ENCODE measurements at places on chromosomes 1 and 21.

DNA sequence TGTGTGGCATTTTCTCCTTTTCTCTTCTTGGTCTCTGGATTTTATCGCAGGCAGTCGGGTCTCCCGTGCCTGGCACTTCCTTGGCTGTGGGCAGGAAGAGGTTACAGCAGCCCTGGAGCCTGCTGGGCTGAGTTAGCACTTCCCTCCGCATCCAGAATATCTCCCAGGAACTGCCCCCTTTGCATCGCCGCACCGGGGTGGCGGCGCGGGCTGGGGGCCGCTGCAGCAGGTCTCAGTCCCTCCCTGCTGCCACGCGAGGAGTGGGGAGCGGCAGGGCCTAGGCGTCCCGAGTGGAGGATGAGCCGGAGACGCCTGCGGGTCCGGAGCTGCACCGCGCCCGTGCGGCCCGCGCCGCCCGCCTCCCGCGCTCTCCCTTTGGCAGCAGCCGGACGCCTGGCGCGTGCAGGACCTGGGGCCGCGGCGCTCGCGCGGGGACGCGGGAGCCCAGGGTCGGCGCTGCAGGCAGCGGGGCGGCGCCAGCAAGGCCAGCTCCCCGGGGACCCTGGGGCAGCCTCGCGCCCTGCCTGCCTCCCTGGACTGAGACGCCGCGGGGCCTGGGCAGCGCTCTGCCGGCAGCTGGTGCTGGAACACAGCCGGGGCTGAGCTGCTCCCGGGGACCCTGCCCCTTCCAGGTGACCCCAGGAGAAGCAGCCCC, 192.8 kb downstream of the PRDM2 start:
- peak; percentile 33 for DNase-seq

GRCh38 chr1:109309347-109309746, 2.5 kb upstream of the MYBPHL start:
- no peak for DNase-seq

GRCh38 chr1:219385787-219386427, 212.2 kb downstream of the LYPLAL1 start:
- DNase-seq: peak; percentile 11

DNA sequence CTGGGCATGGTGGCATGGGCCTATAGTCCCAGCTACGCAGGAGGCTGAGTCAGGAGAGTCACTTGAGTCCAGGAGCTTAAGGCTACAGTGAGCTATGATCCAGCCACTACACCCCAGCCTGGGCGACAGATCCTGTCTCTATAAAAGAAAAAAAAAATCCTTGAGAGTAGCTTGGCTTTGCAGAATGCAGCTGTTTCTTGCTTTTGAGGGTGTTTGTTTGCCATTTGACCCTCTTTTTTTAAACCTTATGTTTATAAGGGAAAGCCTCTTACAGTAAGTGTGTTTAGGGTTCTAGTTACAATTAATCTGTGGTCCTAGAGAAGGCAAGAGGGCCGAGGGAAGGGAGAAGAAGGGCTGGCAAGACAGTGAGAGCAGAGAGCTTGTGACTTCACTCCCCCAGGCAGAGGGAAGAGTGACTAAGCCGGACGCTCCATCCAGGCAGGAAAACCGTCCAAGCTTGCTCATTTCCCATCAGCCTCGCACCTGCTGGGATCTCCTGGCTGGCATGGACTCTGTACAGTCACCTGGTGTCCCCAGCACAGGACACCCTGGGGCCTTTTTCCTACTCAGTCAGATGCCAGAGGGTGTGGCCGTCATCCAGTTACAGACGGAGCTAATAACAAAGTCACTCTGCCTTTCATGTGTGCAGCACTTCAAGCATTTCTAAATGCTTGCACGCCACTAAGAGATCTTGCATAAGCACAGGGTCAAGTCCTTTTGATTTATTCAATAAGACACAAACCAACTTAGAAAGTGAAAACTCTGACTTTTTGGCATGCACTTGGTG, 55.5 kb upstream of the PSEN2 start:
- DNase-seq: no peak

GRCh38 chr1:200372885-200373181, 37.0 kb downstream of the ZNF281 start:
- no peak for DNase-seq

GRCh38 chr1:227939791-227940771, 7.7 kb downstream of the WNT9A start:
- no peak for DNase-seq

- no peak for DNase-seq
These were observed 45.8 kb upstream of the ATF3 start for GRCh38 chr1:212562771-212563170.

Data from progenitor cell of endocrine pancreas (in vitro differentiated cells).